Fibroblast of upper back skin (primary cell): ENCODE measurements at places on chromosomes 7 and 10.

GRCh38 chr7:132077971-132078685, 498.1 kb downstream of the PLXNA4 start:
- peak; percentile 57 for DNase-seq

DNA sequence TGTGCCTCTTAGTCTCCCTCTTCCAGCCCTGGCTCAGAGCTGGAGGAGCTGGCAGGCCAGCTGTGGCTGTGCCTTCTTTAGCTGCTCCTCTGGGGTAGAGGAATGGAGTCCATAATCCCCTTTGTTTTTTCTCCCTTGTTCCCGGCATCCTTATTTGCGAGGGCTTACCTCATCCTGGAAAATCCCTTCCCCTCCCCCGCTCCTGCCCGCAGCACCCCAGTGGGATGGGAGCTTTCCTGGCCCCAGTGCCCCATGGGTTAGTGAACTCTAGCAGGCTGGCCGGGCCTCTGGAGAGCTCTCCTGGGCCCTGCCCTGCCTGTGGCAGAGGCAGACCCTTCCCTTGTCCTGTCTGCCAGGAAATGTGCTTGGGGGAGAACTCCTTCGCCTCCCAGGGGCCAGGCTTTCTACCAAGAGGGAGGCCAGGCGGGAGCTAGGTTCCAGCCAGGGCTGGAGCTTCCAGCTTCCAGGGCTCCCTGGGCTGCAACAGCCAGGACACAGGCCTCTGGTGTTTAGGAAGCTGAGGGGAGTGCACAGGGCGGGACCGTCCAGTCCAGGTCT, 16.5 kb upstream of the TRIM8 start:
- DNase-seq = peak; percentile 74

DNA sequence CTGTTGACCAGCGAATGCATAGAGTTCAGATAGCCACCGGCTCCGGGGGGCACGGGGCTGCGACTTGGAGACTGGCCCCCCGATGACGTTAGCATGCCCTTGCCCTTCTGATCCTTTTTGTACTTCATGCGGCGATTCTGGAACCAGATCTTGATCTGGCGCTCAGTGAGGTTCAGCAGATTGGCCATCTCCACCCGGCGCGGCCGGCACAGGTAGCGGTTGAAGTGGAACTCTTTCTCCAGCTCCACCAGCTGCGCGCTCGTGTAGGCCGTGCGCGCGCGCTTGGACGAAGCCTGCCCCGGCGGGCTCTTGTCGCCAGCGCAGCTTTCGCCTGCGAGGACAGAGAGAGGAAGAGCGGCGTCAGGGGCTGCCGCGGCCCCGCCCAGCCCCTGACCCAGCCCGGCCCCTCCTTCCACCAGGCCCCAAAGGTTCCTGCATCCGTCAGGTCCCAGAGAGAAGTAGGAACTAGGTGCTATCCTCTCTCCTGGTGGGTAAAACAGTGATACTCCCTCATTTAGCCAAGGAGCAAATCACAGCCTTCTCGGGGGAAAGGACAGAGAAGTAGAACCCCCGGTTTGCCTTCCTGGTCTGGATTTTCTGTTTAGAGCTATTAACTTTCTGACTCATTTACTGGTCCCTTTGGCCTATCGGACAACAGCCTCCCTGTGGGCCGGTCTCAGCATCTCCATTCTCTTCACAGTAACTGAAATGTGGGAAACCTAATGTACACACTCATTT, 6.1 kb upstream of the HOXA2 start:
- peak; percentile 48 for DNase-seq

- DNase-seq = peak; percentile 48
Measured at GRCh38 chr7:5450549-5451327, 27.1 kb upstream of the TNRC18 start.

GRCh38 chr7:33336820-33337219, 207.5 kb downstream of the BBS9 start:
- DNase-seq = no peak

DNA sequence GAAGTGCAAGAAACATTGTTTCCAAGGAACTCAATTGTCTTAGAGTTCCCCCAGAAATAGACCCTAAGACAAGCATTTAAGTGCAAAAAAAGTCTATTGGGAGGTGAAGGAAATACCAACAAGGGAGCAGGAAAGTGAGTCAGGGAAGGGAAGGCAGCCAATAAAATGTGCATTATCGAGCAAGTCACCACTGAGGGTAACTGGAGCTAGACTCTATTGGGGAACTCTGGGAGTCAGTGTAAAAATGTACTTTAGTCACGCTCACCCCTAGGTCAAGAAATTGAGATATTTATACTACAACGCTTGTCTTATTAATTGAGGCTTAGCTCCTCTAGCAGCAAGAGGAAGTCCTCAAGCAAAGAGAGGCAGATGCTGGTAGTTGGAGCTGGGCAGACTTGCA, 137.7 kb downstream of the RTKN2 start:
- peak; percentile 92 for DNase-seq
